ENCODE measurements at places on chromosomes 3 and 15.

DNA sequence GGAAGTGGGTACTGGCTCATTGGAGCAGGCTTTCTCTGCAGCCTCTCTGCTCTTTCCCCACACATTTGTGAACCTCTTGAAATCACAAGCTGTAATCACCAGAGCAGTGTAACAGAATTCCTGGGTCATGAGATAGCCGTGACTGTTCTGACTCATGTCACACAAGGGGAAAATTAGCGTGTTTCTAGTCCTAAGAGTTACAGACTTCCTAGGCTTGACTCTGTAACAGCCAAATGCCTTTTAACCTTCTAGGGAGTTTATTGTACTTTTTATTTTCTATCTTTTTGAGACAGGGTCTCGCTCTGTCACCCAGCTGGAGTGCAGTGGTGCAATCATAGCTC lies 54.7 kb upstream of the TRAK1 start:
- no peak for DNase-seq

DNA sequence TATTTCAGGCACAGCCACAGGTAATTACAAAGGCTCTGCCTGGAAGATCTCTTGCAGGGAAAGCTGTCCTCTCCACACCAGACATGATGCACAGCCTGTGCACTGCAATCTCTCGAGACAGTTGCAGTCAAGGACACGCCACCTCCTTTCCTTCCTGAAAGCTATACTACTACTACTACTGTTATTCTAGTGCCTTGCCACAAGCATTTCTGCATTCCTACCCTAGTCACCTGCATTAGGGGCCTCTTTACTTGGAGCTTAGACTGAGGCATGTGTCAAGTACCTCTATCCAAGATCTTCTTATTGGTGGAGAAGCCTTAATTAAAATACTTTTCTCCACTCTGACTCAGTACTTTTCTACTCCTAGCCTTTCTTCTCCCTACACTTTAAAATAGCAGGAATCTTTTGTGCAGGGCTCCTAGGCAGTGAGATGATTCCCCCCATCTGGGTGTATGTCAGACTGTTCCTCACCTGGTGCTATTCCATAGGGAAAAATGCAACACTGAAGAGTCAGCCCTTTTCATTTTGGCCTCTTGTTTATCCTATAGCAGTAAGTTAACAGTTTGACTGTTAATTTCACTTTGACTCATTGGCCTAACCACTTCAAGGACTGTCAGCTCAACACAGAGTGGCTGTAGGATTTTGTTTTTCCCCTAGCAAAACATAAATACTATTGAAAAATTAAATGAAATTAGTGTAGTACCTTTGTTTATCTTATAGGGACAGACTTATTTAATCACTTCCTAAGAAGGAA lies 78.9 kb downstream of the ESYT3 start:
- no peak for DNase-seq

GRCh38 chr3:114370537-114371174 lies 76.8 kb downstream of the TIGIT start:
- no peak for DNase-seq

DNA sequence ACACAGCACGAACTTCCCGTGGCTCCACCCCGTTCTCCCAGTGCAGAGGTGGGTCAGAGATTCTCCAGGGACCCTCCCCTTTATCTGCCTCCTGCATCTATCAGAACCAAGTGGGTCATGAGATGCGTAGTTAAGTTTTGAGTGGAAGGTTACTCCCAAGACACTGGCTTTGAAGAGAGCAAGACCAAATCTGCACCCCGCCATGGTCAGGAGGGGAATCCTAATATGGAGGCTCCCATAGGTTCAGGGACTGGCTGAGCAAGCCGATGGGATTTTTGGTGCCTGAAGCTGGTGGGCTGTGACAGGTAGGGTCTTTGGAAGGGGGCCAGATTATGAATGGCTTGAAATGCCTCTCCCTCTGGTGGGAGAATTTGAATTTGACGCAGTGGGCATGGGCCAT lies 207.0 kb upstream of the NR2E3 start:
- DNase-seq: no peak

DNA sequence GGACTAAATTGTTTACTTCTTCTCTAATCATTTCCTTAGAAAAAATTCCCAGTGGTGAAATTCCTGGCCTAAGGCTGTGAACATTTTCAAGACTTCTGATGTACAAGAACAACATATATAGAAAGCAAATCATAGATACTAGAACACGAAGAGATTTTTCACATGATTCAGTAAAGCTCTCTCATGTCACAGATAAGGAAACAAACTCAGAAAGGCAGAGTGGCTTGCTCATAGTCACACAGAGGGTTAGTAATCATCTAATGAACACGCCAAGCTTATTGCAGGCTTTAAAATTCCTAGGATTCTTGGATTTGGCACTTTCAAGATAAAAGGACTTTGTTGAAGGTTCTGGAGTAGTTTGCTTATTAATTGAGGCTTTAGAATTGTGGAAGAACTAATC lies 26.2 kb downstream of the CRTAP start:
- DNase-seq: no peak

DNA sequence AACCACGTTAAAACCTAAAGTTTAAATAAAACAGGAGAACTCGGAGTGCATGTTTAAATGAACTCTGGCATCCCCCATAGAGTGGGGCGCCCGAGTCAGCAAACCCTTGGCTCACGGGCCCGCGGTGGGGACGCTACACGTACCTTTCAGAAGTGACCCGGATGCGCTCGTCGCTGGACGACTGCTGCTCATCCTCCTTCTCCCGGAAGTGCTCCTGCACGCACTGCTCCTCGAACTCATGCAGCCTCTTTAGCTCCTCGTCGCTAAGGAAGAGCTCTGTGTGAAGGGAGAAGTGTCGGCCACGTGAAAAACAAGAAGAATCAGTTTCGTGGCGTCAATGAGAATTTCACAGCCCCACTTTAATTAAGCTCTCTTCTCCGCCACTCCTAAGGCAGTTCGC lies 34.6 kb upstream of the MTMR10 start:
- DNase-seq: no peak

DNA sequence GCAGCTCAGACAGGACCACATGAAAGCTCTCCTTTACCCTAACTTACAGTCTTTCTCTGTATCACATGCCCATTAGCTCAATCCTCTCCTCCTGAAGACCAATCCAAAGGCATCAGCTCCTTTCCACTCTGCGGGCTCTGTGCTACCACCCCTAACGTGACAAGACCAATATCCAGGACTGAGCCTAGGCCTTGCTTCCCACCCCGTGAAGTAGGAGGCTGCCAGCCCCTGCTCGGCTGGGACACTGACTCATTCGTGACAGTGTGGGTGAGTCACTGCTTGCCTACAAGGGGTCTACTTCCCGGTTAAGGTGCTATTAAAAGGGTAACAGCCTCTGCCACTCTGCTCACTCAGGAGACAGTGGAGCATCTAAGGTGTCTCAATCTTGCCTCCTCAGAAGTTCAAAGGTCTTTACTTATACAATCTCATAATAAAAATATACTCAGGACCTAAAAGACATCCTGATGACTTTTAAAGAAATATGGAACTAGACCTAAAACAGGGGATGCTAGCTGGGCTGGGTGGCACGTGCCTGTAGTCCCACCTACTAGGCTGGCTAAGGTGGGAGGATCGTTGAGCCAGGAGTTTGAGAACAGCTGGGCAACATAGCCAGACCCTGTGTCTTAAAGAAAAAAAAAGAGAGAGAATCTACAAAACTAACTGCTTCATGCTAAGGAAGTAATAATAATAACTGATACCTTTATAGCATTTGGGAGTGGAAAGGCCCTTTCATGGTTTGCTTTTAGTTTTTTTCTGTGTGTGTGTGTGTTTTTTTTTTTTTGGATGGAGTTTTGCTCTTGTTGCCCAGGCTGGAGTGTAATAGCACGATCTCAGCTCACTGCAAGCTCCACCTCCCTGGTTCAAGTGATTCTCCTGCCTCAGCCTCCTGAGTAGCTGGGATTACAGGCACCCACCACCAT lies 55.0 kb downstream of the TMEM44 start:
- no peak for DNase-seq

GRCh38 chr15:57019496-57020160 lies 101.2 kb downstream of the TCF12 start:
- DNase-seq: no peak

GRCh38 chr15:101148166-101148880 lies 103.5 kb downstream of the CHSY1 start:
- DNase-seq: no peak

- no peak for DNase-seq
Measured at GRCh38 chr3:197508461-197508860, 47.3 kb downstream of the BDH1 start.
